ENCODE measurements at places on chromosomes 1 and 21. TPM values are rescaled to one million over a fixed set of nuclear protein-coding genes. Genes with fewer than 3 reads are reported as not detected.

The IL19 gene
- not detected for total RNA-seq

DNA sequence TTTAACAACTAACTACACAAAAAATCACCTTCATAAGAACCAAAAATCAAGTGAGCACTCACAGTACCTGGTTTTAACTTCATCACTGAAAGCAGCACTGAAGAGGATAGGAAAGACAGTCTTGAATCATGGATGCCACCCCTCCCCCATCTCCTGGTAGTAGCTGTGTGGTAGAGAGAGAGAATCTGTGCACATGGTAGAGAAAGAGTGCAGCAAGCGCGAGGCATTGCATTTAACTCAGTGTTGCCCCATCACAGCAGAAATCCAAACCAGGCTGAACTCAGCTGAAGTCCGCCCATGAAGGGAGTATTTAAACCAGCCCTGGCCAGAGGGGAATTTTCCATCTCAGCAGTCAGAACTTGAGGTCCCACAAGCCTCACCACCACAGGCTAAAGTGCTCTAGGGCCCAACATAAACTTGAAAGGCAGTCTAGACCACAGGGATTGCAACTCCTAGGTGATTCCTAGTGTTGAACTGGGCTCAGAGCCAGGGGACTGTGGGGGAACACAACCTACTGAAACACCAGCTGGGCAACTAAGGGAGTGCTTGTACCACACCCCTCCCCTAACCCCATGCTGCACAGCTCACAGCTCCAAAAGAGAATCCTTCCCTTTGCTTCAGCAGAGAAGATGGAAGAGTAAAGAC, 38.4 kb downstream of the VAV3 start:
- no peak for DNase-seq

DNA sequence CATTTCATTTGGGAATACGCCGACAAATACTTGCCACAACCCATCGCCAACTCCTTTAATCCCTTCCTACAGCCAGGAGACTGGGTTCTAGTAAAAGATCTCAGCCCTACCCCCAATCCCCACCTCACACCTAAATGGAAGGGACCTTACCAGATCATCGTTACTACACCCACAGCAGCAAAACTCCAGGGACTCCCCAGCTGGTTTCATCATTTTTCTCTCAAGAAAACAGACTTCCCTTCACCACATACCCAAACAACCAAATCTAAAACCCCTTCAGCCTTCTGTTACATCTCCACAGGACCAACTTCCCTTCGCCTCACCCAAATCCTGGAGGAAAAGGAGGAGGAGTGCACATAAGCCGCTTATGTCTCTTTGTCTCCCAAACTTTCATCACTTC, 23.7 kb upstream of the SLC2A5 start:
- no peak for DNase-seq

The PLK3 gene
- 6.6 TPM for total RNA-seq

The SYCP1 gene
- not detected for total RNA-seq

DNA sequence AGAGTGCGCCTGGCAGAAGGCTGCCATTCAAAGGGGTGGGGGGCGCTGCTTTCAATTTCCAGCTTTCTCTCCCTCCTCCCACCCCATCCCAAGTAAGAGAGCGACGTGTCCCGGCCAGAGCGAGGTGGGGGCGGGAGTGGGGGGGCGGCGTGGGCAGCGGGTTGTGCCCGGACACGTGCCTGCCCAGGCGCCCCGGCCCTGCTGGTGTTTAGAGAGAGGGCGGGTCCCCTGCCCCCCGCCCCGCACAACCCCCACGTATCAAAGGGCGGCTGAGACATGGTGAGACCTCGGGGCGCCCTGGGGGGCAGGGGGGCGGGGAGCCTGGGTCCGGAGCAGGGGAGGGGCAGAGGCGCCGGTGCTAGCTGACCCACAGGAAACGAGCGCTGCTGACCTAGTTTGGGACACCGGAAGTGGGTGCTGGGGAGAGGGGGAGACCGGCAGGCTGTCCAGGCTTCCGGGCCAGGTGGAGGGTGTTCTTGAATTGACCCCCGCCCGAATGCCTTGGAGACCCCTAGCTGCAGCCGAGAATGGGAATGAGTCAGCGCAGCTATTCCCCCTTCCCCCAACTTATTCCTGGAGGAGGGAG, 1.3 kb downstream of the ZBTB7B start:
- peak; percentile 59 for DNase-seq

The IGSF21 gene
- total RNA-seq: 1.7 TPM

DNA sequence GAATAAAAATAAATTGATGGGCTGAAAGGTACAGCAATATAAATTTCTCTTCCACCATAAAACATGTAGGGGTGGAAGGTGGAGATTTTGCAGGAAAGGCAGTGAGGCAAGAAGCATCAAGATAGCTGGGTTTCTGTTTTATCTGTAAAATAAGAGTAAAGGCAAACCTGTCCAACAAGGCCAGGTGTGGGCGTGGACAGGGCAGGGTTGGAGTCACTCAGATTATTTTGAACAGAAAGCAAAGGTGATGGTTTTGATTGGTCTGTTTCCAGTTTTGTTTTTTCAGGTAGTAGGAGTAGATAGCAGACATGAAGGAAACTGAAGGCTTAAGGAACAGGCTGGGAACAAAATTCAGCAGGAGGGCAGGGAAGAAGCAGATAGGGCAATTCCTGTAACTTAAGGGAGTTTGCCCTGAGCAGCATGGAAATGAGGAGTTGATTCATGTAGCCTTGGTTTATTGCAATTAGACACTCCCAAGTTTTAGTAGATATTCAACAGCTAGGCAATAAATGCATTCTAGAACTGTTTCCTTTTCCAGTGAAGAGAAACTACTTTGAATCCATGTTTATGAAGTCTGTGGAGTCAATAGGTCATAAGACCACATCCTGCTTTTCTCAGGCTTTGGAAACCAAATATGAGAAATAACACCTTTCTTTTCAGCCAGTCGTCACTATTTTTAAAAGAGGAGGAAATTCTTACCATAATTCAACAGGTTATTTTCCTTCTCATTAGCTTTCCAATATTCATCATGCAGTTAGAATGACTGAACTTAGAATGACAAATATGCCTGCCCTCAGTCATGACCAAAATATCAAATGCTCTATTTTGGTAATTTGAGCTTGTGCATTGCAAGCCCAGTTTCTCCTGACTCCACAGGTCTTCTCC, 38.7 kb upstream of the CD55 start:
- DNase-seq: no peak

The KCND3 gene
- 0.09 TPM for total RNA-seq

Measured in neural progenitor cell (in vitro differentiated cells).